NCI-H460 (cell line): ENCODE measurements at places on chromosomes 2 and 18.

DNA sequence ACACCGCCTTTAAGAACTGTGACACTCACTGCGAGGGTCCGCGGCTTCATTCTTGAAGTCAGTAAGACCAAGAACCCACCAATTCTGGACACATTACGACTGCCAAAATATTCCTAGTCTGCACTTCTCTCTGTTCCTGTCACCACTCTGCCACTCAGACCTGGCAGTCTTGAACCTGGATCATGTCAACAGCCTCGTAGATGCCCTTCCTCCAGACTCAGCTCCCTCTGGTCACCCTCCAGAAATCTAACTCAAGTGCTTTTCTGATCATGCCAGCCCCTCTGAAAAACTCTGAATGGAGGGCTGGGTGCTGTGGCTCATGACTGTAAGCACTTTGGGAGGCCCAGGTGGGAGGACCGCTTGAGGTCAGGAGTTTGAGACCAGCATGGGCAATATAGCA lies 20.3 kb downstream of the AAK1 start:
- DNase-seq = no peak

- no peak for DNase-seq
Observed at GRCh38 chr18:55235094-55235461, 275.8 kb upstream of the CCDC68 start.

DNA sequence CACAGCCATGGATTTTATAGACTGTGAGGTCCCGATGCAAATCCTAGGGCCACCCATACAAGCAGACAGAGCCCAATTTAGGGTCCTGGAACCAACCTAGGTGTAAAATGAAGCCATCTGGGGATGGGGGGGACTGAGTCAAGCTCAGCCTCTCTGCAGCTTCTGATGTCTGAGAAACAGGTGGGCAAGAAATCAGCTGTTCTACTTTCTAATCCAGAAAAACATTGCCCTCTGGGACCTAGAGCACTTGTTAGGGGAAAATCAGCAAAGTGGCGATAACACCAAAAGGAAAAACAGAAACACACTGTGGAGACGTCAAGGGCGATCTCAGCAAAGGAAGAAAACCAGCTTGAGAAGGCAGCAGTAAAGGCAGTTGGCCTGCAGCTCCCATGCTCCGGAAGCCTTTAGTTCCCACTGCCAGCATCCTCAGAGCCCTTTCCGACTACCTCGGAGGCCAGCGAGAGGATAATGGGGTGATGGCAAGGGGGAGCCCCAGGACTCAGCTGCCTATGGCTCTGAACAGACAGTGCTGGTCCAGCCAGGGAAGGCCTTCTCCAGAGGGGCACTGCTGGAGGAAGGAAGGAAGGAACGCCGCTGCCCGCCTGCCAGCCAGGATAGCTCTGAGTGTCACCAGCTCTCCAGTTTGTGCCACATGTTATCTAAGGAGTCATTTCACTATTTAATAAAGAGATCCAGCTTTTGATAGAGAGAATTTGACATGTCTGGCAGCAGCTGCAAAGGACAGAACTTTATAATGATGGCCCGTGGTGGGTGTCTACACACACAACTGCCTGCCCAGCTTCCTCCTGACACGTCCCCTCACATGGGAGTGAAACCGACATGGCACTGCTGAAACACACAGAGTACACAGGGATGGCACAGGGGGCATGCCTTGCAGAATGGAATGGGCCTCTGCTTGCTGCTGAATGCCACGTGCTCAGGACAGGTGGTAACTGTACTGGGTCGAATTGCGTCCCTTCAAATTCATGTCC lies 37.7 kb downstream of the HS1BP3 start:
- DNase-seq = no peak

DNA sequence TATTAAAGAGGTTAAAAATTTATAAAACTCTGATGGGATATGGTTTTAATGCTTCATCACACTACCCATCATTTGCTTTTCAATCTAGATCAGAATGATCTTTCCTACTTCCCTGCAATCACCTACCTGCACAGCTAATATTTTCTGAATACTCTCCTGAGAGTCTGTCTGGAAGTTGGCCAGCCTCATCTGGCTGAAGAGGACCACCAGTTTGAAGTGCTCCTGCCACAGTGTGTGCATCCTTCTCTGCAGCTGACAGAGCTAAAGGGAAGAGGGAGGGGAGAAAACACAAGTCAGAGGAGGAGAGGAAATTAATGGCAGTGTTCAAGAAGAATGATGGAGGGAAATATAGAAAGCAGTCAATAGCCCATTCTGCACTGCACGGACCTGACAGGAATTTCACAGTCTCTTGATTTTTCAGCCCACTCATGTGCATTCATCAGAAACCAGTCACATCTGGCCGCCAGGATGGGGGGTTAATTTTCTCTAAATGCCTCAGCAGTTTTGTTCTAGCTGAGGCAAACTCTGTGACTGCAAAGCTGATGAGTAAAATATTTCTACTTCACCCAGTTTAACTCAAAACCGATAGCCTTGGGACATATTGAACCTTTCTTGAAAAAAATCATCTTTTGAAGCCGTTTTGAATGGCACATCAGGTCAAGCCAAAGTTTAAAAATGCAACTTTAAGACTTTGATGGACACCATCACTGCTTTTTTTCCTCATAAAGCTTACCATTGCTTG lies 201.8 kb upstream of the KLHL14 start:
- DNase-seq = no peak

GRCh38 chr18:11859903-11860407 lies 8.7 kb downstream of the CHMP1B start:
- DNase-seq = peak; percentile 70

DNA sequence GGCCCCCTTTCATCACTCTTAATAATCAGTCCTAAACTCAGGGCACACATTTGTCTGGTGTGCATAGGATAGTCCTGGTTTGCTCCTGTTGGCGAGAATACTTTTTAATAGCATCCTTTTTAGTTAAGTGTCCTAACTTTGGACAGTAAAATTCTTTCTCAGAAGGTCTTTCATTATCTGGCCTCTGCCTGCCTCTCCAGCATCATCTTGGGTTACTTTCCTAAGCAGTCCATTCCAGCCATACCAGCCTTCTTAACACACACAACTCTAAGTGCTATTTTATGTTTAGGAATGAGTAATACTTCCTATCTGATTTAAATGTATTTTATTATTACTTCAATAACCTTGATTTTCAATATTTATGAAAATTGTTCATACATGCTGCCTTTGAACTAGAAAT lies 151.0 kb downstream of the ACOXL start:
- no peak for DNase-seq

DNA sequence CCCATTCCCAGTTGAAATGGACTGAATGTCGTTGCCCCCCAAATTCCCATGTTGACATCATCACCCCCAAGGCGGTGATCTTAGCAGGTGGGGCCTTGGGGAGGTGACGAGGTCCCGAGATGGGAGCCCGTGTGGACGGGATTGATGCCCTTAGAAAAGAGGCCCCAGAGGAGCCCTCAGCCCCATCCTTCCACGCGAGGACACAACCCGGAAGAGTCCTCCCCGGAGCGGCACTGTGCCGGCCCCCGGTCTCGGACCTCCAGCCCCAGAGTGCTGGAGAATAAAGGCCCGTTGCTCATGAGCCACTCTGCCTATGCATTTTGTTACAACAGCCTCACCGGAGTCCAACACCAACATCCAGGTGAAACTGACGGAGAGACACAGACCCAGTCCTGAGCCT lies 30.4 kb upstream of the SALL3 start:
- DNase-seq = no peak

DNA sequence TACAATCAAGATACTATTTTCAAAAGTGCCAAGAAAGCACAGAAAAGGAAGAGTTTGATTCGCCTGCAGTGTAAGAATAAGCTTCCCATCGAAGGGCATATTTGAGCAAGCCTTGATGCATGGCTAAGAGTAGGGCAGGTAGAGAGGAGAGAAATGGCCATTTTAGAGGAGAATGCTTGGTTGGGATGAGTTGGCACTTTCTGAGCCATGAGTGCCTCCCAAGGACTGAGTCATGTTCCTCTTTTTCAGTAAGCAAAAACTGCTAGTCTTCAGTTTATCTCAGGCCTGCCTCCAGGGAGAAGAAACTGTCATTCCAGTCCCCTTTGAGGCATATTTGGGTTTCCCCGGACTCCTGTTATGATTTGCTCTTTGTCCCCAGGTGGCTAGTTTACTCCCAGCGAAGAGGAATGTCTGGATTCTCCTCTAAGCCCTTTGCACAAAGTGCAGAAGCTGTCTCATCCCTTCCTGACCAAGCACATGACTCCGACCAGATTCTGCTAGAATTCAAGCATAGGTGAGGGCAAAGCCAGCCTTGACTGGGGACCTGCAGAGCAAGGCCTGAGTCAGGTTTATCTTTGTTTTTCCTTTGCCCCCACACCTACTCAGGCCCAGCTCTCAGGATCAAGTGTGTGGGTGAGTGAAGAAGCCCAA lies 115.2 kb downstream of the TTC32 start:
- peak; percentile 88 for DNase-seq

DNA sequence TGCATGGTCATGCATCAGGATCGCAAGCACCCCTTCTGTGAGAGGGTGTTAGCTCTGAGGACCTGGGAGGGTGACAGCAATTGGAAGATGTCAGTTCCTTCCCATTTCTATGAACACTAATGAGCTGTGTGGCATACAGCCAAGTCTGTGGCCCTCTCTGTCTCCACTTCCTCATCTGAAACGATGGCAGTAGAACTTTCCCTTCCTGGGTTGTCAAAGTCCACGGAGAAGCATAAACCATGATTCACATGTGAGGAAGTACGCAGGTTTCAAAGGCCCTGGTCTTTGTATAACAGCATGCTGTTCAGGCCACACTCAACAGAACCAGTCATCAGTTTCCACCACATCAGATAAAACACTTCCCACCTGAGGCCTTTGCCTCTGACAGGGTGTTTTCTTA lies 167.4 kb upstream of the RAB6C start:
- no peak for DNase-seq

- no peak for DNase-seq
Observed at GRCh38 chr2:217604527-217605194, 398.1 kb downstream of the TNS1 start.

GRCh38 chr2:96537734-96538486 lies 1.4 kb downstream of the ARID5A start:
- DNase-seq = no peak

- DNase-seq = no peak
Observed at GRCh38 chr2:150309311-150310080, 178.0 kb downstream of the RND3 start.

DNA sequence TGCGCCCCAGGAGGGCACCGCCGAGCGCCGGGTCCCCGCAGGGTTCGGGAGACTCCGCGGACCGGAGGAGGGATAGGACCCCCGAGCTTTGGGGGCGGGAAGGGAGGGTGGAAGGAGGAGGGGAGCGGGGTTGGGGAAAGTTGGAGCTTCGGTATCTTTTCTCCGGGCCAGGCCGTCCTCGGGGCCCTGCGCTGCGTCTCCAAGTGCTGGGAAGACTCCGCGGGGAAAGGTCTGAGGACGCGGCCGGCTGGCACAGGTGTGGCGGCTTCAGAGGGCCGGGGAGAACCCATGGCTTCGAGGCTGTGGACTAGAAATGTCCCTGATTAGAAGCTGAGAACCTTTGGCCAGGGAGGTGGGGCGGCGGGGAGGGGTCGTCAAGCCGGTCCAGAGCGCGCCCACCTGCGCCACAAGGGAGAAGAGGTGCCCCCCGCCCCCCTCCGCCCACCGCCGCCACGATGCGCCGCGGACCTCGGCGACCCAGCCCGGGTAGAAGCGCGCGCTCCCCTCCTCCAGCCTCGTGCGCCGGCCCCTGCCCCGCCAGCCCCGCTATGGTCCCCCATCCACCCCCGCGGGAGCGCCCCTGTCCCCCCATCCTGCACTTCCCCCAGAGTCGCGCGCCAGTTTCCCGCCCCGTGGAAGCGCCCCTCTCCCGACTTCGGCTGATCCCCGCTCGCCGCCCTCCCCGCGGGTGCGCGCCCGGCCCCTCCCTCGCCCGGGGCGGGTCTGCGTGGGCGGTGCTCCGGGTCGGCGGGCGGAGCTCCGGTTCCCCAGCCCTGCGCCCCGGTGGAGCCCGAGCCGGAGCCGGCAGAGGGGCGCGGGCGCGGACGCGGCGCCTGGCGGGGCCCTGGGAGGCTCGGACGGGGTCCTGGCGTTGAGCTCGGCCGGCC lies at the start of gene SNTG2:
TSS of gene SNTG2 (plus strand) at position 770 of the 887 bp plus-strand sequence. CDS start 148 bp downstream, outside the sequence.
- peak; percentile 18 for DNase-seq

- DNase-seq = peak; percentile 37
Observed at GRCh38 chr2:187138265-187138664, 289.3 kb upstream of the ZSWIM2 start.

DNA sequence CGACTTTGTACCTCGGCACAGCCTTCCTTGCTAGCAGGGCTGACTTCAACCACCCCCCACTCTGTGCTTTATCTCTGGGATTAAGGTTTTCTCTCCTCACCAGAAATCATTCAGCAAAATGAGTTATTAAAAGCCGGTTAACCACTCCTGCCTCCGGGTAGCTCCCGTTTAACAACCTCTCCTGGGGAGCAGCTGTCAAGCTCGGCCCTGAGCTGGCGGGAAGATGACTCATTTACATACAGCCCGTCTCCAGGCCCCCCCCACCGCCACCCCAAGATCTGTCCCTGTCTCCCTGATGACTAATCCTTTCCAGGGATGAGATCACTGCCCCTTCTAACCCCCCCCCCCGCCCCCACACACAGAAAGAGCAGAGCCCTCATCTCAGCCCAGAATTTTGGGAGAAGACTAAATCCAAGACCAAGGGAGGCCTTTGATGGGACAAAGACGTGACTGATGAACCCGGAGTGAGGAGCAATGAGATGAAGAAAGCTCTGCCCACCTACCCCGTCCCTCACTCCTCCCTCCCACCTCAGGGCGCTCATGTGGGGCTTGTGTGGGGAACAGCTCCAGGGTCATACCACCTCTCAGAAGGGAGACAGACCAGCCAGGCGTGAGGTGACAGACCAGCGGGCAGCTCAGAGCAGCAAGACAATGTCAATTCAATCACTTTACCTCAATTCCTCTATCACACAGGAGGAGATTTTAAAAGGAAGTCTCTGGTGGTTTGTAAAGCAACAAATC lies 131.4 kb downstream of the MSH2 start:
- no peak for DNase-seq

- DNase-seq = no peak
Observed at GRCh38 chr2:214489702-214490101, 78.8 kb downstream of the VWC2L start.

DNA sequence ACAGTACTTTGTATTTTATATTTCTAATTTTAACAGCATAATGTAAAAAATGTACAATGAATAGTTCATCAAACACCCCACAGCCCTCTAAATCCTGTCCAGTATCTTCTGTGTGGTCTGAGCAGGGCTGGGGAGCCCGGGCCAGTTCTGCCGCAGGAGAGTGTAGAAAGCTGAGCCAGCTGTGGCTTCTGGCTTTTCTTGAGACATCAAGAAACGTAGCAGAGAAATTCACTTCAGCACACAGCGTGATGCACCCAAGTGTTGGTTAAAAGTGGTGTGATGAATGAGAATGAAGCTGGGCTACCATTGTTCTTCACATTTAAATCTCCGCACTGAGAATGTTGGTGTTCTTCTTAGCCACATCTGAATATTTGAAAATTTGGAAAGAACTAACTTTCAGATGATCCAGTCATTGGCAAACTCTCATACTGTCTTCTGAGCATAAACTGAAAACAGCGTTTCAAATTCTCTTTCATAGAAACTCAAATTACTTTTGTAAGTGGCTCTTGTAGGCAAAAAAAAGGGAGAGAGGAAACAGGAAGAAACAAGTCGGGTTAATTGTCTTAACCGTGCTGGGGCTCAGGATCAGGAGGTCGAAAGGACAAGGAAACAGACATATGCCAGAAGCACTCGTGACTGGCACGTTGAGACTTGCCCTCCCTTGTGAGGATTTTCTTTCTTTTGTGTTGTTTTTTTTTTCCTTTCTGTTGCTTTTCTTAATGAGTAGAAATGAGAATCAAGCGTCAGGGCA lies 23.4 kb upstream of the TMEM87B start:
- no peak for DNase-seq
